ENCODE measurements at places on chromosomes 11 and 22.

DNA sequence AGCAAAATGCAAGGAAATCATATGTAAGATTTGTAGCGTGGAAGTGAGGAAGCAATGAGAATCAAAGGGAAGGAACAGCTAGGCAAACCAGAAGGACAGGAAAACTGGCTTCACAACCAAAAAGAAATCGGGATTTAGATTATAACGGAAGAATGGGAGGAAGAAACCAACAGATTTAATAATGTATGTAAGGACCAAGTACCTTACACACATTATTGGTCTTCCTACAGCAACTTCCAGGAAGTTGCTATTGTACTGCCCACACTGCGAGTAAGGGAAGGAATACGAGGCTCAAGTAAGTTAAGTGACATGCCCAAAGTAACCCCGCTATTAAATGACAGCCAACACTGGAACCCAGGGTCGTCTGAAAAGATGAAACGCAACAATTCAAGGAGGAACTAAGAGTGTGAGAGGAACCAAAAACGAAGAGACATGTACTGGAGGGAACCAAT is 473 bp downstream of the TXN2 start:
- no peak for DNase-seq
- peak overlapping the region; percentile 65 for H3K4me3 ChIP-seq
- H3K27me3 ChIP-seq: no peaks in the 10 kb centered on the region
- peak overlapping the region; percentile 99 for H3K27ac ChIP-seq

DNA sequence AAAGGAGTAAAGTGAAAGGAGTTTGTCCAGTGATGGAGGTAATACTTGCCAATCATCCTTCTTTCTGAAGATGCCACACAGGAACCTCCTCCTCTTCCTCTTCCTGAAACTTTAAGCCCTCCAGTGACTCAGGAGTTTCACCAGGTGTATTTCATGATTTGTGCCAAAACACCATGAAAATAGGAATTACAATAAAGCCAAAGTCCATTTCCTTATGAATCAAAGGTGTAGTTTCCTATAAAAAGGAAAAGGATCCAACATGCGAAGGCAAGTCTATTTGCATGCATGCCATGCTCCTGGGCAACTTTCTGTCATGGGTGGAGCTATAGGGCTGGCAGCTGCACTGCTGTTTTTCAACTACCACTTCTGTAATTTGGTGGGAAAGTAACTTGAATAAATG is 9.8 kb upstream of the POU2AF1 start:
- no peak overlapping the region for H3K4me3 ChIP-seq
- H3K4me1 ChIP-seq: no peaks in the 10 kb centered on the region

DNA sequence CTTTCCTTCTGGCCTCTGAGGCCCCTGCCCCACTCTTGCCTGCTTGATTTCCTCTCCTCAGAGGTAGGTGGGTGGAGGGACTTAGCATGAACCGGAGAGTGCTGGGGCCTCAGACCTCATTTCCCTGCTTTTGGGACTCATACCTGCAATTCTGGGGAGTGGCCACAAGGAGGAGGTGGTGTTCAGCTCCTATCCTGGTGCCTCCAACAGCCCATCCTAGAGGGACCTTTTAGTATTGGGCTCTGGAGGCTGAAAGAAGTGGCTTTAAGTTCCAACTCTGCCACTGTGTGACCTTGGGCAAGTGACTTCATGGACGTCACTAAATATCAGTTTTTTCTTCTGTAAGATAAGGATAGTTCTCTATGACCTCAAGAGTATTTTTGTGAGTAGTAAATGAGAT is 98.6 kb downstream of the KIAA1671 start:
- no peaks in the 10 kb centered on the region for H3K27me3 ChIP-seq
- H3K36me3 ChIP-seq: peaks cover 18% of the 10 kb centered on the region
- no peaks in the 10 kb centered on the region for H3K4me1 ChIP-seq
- DNase-seq: no peak
- no peak overlapping the region for H3K27ac ChIP-seq

- no peak overlapping the region for H3K4me3 ChIP-seq
- peaks cover 7% of the 10 kb centered on the region for H3K4me1 ChIP-seq
- peaks cover 51% of the 10 kb centered on the region for H3K36me3 ChIP-seq
- H3K27ac ChIP-seq: no peak overlapping the region
- DNase-seq: no peak
Measured at GRCh38 chr11:62127941-62128770, 4.3 kb downstream of the INCENP start.

GRCh38 chr22:19082101-19082500 is 40.1 kb downstream of the DGCR2 start:
- H3K36me3 ChIP-seq: peaks cover 5% of the 10 kb centered on the region
- H3K4me3 ChIP-seq: no peak overlapping the region
- no peak overlapping the region for H3K27ac ChIP-seq
- H3K4me1 ChIP-seq: peaks cover 10% of the 10 kb centered on the region

All from stomach (tissue), 19 donors.